ENCODE measurements at places on chromosomes 1 and 21. TPM values are rescaled to one million over a fixed set of nuclear protein-coding genes. Genes with fewer than 3 reads are reported as not detected.

The FAM20B gene
- total RNA-seq: 23.0 TPM

The ZNF124 gene
- 52.6 TPM for total RNA-seq

The SFN gene
- total RNA-seq: 0.25 TPM

The RHCE gene
- 1.8 TPM for total RNA-seq

The NCMAP gene
- total RNA-seq: not detected

The SPRR2F gene
- total RNA-seq: 5.1 TPM

DNA sequence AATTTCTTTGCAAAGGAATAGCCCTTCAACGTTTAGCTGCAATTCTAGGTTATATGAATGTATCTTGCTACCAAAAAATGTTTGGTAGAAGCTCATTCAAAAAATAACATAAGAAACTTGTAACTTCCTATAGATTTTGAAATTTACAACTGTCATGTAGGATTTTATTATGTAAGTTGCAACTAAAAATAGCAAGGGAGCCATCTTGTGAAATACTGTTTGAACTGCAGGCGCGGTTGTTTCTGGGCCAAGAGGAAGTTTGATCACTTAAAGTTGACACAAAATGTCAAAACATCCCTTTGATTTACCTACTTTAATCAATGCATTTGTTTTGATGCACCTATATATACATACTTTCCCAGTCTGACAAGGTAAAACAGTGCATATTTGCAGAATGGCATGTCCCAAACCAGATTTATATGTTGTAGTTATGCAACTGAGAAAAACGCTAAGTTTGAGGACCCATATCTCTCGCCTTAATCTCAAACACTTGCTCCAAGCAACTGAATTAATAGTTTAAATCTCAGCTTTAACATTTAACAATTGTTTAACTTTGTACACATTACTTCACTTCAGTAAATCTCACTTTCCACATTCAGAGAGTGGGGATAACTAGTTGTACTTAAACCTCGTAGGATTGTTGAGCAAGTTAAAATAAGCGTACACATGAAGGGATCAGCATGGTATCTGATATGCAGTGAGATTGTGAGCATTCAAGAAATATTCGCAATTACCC is 63.9 kb downstream of the KCNK2 start:
- H3K4me1 ChIP-seq: no peaks in the 10 kb centered on the region
- no peaks in the 10 kb centered on the region for H3K36me3 ChIP-seq
- no peak overlapping the region for H3K4me3 ChIP-seq
- no peak overlapping the region for H3K27ac ChIP-seq

- H3K36me3 ChIP-seq: no peaks in the 10 kb centered on the region
- peaks cover 15% of the 10 kb centered on the region for H3K4me1 ChIP-seq
- peak overlapping the region; percentile 86 for H3K27ac ChIP-seq
- no peak for DNase-seq
- H3K27me3 ChIP-seq: no peaks in the 10 kb centered on the region
Observed at GRCh38 chr1:228408041-228408868, 1.6 kb upstream of the TRIM11 start.

DNA sequence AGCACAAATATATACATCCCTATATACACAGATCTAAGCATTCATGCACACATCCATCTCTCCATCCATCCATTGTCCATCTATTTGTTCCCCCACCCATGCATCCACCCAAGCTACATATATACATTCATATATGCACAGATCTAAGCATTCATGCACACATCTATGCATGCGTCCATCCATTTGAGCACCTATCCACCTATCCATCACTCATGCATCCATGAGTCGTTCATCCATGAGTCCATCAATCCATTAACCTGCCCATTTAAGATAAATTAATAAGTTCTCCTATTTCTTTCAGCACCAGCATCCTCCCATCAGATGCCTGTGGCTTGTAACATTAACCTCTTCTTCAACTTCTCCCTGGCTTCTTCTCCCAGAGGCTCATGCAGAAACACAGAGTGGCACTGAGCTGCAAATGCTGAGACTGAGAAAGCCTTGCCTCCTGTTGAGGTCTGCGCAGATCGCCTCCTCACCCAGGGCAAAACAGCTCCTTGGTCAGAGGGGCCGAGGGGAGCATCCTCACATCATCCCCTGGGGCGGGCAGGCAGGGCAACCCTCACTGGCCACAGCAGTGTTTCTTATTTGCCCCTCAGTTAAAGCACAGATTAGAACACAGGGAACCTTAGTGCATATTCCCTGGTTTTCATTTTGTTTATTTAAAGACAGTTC is 17.4 kb upstream of the PDE9A start:
- no peaks in the 10 kb centered on the region for H3K4me1 ChIP-seq
- H3K36me3 ChIP-seq: no peaks in the 10 kb centered on the region
- no peaks in the 10 kb centered on the region for H3K27me3 ChIP-seq

GRCh38 chr1:222023025-222023424 is 281.1 kb upstream of the DUSP10 start:
- H3K4me3 ChIP-seq: no peak overlapping the region
- H3K36me3 ChIP-seq: no peaks in the 10 kb centered on the region
- H3K27ac ChIP-seq: no peak overlapping the region
- no peaks in the 10 kb centered on the region for H3K4me1 ChIP-seq

GRCh38 chr1:172613294-172613693 is 45.6 kb upstream of the FASLG start:
- DNase-seq: no peak
- no peak overlapping the region for H3K4me3 ChIP-seq
- peaks cover 3% of the 10 kb centered on the region for H3K4me1 ChIP-seq

- H3K27me3 ChIP-seq: peaks cover 4% of the 10 kb centered on the region
- no peaks in the 10 kb centered on the region for H3K36me3 ChIP-seq
- H3K4me3 ChIP-seq: no peak overlapping the region
Observed at GRCh38 chr1:110631836-110632620, 25.9 kb upstream of the KCNA2 start.

DNA sequence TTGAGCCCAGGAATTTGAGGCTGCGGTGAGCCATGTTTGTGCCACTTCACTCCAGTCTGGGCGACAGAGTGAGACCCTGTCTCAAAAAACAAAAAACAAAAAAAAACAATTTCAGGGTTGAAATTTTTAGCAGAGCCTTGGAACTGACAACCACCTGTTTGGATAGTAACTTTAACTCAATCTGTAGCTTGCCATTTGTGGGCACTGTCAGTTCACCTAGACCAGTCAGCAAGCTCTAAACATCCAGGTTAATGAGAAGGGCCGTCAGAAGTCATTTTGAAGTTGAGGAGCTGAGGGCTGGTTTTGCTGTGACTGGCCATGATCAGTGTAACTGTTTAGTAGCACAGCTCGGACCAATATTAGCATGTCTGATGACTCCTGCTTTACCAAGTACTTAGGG is 8.4 kb downstream of the TRAPPC10 start:
- peaks cover 19% of the 10 kb centered on the region for H3K4me1 ChIP-seq
- no peaks in the 10 kb centered on the region for H3K36me3 ChIP-seq
- peak overlapping the region; percentile 78 for H3K27ac ChIP-seq

- H3K27me3 ChIP-seq: no peaks in the 10 kb centered on the region
- H3K27ac ChIP-seq: no peak overlapping the region
- no peak for DNase-seq
- no peaks in the 10 kb centered on the region for H3K4me1 ChIP-seq
- no peak overlapping the region for H3K4me3 ChIP-seq
Observed at GRCh38 chr1:178498896-178499675, 2.3 kb upstream of the CLEC20A start.

- H3K27ac ChIP-seq: no peak overlapping the region
- peak overlapping the region; percentile 37 for H3K4me3 ChIP-seq
- peak; percentile 80 for DNase-seq
- H3K4me1 ChIP-seq: no peaks in the 10 kb centered on the region
Observed at GRCh38 chr1:112501810-112502641, 6.7 kb upstream of the WNT2B start.

GRCh38 chr1:212219679-212220463 is 65.3 kb upstream of the PPP2R5A start:
- H3K4me1 ChIP-seq: peaks cover 31% of the 10 kb centered on the region
- no peak overlapping the region for H3K4me3 ChIP-seq
- peak; percentile 50 for DNase-seq
- H3K27ac ChIP-seq: peak overlapping the region; percentile 88

- H3K36me3 ChIP-seq: no peaks in the 10 kb centered on the region
- DNase-seq: no peak
- H3K27me3 ChIP-seq: no peaks in the 10 kb centered on the region
- no peak overlapping the region for H3K4me3 ChIP-seq
Observed at GRCh38 chr1:74857676-74858075, 124.7 kb downstream of the TYW3 start.

DNA sequence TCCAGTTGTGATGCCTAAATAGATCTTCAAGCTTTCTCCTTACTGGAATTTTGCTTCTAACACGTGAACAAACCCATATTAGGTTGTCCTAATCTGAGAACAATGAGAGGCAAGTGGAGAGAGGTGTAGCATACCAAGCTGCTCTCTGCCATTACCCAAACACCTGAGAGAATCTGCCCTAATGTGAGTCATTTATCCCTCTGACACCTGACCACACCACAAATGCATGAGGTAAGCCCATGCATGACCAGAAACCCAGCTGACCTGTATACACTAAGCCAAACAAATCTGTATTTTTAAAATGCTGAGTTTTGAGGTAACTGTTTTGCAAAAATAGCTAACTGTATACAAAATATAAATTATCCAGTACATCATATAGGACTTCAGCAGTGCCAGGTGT is 1458.1 kb upstream of the B3GALT2 start:
- no peak overlapping the region for H3K4me3 ChIP-seq
- no peak for DNase-seq
- no peaks in the 10 kb centered on the region for H3K4me1 ChIP-seq
- no peaks in the 10 kb centered on the region for H3K27me3 ChIP-seq

DNA sequence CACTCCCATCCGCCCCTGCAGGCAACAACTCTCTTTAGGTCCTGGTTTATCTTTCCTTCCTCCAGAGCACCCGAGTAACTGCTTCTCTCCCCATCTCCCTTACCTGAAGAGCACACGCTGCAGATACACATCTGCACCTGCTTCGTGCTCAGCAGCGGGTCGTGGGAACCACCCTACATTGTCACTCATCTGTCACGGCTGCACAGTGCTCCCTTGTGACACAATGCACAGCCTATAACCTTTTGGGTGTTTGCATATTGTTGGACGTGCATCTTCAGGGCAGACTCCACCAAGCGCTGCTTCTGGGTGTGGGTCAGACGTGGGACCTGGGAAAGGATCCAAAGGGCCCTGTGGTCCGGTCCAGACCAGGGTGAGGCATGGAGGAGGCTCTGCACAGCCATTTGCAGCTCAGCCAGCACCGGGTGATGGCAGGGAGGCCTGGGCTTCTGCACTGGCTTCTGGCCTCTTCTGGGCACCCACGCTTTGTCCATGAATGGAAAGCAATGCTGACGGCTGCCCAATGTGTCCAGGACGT is 42.5 kb downstream of the WDR4 start:
- DNase-seq: no peak
- H3K27ac ChIP-seq: no peak overlapping the region
- no peaks in the 10 kb centered on the region for H3K27me3 ChIP-seq
- no peak overlapping the region for H3K4me3 ChIP-seq

DNA sequence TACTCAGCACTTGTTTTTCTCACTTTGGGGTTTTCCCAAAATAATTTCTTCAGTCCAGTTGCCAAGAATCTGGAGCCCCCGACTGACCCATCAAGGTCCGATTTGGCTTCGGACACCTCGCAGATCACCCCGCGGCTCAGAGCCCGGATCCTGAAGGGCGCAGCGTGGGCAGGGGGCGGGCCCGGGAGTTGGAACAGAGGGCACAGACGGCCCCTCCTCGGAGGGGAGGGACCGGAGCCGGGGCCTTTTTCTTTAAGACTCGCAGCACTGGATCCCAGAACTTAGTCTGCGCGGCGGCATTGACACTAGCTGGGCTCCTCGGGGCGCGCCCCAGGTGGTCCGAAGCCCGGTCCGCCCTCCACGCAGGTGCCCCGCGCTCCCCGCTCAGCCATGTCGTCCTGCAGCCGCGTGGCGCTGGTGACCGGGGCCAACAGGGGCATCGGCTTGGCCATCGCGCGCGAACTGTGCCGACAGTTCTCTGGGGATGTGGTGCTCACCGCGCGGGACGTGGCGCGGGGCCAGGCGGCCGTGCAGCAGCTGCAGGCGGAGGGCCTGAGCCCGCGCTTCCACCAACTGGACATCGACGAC is at the start of gene CBR3:
Gene CBR3, plus strand, starts transcription at position 277 of the 588 bp plus-strand sequence. Its CDS starts 114 bp downstream, at position 391.
- peak within 1 kb of the TSS; percentile 31 for H3K4me3 ChIP-seq
- H3K4me1 ChIP-seq: peaks cover 4% of the 10 kb centered on the region
- peaks cover 86% of the 10 kb centered on the region for H3K27me3 ChIP-seq

GRCh38 chr1:199020051-199020450 is 381.2 kb downstream of the PTPRC start:
- no peak for DNase-seq
- no peaks in the 10 kb centered on the region for H3K36me3 ChIP-seq
- H3K27me3 ChIP-seq: no peaks in the 10 kb centered on the region
- no peak overlapping the region for H3K4me3 ChIP-seq

DNA sequence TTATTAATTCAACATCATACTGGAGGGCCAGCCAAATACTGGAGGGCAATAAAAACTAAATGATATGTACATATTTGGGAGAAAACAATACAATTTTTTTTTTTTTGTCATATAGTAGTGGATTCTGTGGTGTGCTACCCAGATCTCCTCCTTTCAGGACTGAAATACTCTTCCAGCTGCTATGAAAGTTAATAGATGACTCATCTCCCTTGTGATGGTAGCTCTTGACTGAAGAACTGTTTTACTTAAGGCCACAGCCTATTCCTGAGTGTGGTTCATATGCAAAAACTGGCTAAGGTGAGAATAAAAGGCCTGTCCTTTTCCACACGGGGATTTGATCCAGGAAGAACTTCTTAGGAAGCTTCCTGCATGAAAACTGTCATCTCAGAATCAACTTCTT is 307.9 kb downstream of the HLX start:
- H3K4me3 ChIP-seq: no peak overlapping the region
- no peak for DNase-seq
- no peaks in the 10 kb centered on the region for H3K4me1 ChIP-seq
- no peak overlapping the region for H3K27ac ChIP-seq
- H3K27me3 ChIP-seq: no peaks in the 10 kb centered on the region

DNA sequence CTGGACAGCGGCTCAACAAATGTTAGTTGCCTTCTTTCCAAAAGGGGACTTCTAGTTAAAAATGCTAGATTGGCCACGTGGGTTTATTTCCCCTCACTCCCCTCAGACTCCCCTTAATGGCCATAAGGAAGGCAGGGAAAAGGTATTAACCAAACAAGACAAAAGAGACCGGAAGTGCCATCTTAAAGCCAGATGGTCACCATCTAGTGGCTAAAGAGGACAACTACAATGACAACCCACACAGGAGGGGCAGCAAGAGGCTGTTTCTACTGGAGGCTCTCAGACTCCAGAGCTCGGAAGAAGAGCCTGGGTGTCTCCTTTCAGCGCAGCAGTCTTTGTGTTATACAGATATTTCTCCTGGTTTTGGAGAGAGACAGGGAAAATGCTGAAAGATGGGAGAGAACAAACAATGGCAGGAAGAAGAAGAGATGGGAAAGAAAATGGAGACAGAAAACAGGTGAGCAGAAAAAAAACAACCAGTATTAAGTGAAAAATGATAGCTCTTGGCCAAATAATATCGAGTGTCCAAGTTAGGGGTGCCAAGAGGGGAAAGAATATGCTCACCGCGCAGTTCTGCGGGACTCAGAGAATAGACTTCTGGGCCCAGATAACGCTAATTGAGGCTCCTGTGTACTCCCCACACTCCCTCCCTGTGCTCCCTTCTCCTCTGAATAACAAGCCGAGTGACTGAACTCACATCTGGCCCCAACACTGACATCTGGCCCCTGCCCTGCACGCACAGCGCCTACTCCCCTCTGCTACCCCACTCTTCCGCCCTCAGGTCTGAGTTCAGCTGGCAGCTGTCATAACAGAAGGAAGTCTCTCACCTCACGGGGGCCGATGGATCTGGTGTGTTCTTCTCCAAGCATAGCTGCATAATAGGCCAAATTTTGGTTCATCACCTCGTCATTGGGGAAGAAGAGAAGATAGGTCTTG is 9.6 kb downstream of the P3H1 start:
- H3K4me3 ChIP-seq: no peak overlapping the region
- H3K4me1 ChIP-seq: no peaks in the 10 kb centered on the region
- peak; percentile 64 for DNase-seq
- no peak overlapping the region for H3K27ac ChIP-seq
- H3K36me3 ChIP-seq: peaks cover 62% of the 10 kb centered on the region
